Glutamatergic neuron (in vitro differentiated cells): ENCODE measurements at places on chromosomes 12 and 14. TPM values are rescaled to one million over a fixed set of nuclear protein-coding genes. Genes with fewer than 3 reads are reported as not detected.

TEAD4 gene
- total RNA-seq = 3.8 TPM

FRMD6 gene
- total RNA-seq = 16.9 TPM

LHX5 gene
- total RNA-seq = 3.1 TPM

TAS2R9 gene
- total RNA-seq = not detected

RHOF gene
- 31.1 TPM for total RNA-seq

GRCh38 chr12:50397117-50397650 lies 775 bp upstream of the FAM186A start:
- no peak for DNase-seq

GRCh38 chr14:105842105-105842504 lies 315.7 kb downstream of the TMEM121 start:
- DNase-seq = no peak

- no peak for DNase-seq
Measured at GRCh38 chr12:54593725-54594124, 5.3 kb upstream of the PPP1R1A start.

- DNase-seq = no peak
Measured at GRCh38 chr14:34501004-34501580, 38.4 kb downstream of the EAPP start.

GRCh38 chr12:62519043-62519442 lies 52.4 kb downstream of the MON2 start:
- DNase-seq = no peak

DNA sequence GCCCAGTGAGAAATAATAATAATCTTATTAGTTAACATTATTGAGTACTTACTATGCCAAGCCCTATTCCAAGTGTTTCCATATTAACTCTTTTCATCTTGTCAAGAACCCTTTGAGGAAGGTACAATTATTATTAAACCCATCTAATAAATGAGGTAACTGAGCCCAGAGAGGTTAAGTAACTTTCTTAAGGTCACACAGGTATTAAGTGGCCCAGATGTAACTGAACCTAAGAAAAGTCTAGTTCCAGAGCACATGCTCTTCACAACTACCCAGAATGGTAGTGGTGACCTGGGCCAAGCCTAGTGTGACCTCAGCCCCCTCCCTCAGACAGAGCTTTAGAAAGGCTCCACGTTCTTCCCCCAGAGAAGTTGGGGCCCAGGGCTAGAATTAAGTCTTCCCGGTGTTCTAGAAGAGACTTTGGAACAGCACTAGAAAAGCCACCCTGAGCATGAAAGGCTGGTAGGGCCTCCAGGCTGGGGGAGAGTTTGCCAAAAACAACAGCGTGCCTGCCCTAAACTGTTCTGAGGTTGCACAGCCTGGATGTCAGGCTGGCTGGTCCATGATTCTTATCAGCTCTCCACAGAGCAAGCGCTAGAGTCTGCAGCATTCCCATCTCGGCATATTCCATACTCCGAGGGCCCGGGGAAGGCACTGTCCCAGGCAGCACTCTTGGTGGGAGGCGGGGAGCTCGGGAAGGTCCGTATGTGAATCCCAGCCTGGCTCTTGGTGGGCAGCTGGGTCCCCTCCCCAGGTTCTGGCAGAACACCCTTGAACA lies 41.3 kb upstream of the CTDSP2 start:
- no peak for DNase-seq

- DNase-seq = peak; percentile 76
Measured at GRCh38 chr12:132506328-132507160, 16.6 kb downstream of the FBRSL1 start.

DNA sequence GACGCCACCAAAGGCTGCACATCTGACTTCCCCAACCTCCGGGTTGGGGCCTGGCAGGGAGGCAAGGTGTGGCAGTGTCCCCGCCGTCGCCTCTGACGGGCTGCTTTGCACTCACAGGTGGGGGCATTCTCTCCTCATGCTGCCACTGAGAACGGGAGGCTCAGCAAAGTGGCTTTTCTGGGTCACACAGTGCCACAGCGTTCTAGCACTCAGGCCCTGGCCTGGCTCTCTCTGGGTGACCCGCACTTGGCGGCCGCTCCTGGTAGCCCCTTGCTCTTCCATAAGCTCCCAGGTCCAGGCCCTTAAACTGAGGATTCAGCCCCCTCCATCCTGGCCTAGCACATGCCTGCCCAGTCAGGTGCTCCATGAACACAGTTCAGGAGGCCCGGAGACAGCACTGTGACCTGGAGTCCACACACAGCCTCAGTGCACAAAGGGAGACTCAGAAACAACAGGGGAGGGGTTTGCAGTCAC lies 25.2 kb downstream of the SERPINA1 start:
- no peak for DNase-seq

GRCh38 chr12:12083688-12084087 lies 12.9 kb downstream of the BCL2L14 start:
- DNase-seq = no peak

DNA sequence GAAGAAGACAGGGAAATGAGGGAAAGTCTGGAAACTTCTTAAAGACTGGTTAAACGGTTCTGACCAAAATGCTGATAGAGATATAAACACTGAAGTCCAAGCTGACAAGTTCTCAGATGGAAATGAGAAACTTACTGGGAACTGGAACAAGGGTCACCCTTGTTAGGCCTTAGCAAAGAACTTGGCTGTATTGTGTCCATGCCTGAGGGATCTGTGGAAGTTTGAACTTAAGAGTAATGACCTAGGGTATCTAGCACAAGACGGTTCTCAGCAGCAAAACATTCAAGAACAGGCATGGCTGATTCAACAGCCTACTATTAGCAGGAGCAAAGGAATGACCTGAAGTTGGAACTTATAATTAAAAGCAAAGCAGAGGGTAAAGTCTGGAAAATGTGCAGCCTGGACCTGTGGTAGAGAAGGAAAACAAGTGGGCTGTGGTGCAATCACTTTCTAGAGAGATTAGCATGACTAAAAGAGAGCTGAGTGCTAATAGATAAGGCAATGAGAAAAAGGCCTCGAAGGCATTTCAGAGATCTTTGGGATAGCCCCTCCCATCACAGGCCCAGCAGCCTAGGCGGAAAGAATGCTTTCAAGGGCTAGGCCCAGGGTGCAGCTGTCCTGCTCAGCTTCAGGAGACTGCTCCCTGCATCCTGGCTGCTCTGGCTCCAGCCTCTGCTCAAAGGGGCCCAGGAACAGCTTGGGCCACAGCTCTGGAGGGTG lies 60.3 kb downstream of the ATP2B1 start:
- no peak for DNase-seq

DNA sequence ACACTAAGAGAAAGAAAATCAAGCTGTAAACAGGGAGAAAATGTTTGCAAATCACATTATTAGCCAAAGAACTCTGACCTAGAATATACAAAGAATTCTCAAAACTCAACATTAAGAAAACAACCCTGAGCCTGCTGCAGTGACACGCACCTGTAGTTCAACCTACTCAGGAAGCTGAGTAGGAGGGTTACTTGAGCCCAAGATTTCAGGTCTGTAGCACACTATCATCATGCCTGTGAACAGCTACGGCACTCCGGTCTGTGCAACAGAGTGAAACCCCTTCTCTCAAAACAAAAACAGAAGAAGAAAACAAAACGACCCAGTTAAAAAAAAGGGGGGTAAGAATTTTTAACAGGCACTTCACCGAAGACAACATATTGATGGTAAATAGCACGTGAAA lies 20.8 kb downstream of the SAV1 start:
- no peak for DNase-seq

- DNase-seq = no peak
Measured at GRCh38 chr12:109926016-109926415, 25.9 kb downstream of the TCHP start.

GRCh38 chr12:47725091-47725772 lies at the start of gene ENDOU:
Gene ENDOU (minus strand): TSS chr12:47725490. CDS start chr12:47725413, 77 bp downstream.
- no peak for DNase-seq
